ENCODE measurements at places on chromosomes 11 and 22. TPM values are rescaled to one million over a fixed set of nuclear protein-coding genes. Genes with fewer than 3 reads are reported as not detected.

DNA sequence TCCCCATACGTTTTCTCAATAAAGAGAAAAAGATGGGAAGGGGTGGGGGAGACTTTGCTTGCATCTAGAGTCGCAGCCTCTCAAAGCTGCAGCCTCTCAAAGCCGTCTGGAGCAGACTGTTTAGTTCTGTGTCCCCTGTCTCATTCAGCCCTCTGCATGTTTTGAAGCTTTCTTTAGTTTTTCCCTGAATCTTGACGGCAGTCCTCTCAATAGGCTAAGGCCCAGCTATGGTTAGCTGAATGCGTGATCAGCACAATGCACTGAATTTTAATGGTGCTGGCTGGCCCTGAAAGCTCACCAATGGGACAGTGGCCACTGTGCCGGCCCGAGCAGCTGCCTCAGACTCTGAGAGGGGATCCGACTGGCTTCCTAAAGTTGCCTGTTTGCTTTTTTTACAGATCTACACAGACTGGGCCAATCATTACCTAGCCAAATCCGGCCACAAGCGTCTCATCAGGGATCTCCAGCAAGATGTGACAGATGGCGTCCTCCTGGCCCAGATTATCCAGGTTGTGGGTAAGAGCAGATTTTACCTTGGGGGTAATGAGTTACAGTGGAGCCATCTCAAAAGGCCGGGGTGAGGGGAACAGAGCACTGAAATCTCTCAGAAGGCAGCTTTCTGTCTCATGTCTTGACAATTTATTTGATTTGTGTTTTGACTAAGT, 119.6 kb downstream of the NAV2 start:
- DNase-seq = no peak

GRCh38 chr11:66045177-66045639, 3.8 kb downstream of the GAL3ST3 start:
- peak; percentile 65 for DNase-seq

The MRGPRX4 gene
- 0.18 TPM for polyA plus RNA-seq

The SOX6 gene
- 2.0 TPM for polyA plus RNA-seq

The RIMBP3B gene
- polyA plus RNA-seq = not detected

DNA sequence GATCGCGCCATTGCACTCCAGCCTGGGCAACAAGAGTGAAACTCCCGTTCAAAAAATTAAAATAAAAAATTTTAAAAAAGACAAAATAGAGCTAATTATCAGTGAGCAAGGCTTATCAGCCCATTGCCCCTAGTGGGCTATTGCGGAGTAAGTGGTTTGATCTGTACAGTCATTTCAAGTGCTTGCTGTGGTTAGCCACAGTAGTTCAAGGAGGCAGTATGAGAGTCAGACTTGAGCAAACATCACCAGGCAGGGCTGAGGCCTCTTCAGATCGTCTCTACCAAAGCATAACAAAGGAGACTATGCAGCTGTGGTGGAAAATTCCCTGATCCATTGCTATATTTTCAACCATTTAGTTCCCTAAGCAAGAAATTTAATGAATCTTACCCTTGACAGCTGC, 4.3 kb upstream of the SBF2 start:
- DNase-seq = peak; percentile 42

- no peak for DNase-seq
Measured at GRCh38 chr11:65129649-65130441, 4.5 kb downstream of the SYVN1 start.

DNA sequence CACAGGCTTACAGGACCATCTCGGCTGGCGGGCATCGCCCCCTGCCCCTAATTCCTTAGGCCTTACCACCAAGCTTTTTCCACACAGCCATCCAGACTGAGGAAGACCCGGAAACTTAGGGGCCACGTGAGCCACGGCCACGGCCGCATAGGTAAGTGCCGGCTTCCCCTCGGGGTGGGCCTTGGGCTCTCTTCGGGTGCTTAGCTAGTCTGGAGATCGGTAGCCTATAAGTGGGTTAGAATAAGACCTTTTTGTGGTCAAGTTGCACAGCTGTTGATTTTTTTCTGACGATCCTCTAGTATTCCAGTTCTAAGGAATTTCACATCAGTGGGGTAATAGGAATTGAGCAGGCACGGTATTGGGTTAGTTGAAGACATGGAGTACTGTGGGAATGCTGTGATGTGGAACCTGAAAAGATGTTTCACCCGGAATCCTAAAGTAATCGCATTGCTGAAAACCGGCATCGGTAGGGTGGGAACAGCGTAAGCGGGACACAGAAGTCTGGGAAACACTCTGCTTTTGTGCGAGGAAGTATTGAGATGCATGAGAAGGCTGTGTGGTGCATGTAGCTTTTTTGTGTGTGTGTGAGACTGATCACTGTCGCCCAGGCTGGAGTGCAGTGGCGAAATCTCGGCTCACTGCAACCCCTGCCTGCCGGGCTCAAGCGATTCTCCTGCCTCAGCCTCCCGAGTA, 669 bp downstream of the RPL27A start:
- DNase-seq = no peak

The SHANK3 gene
- polyA plus RNA-seq = 6.5 TPM

DNA sequence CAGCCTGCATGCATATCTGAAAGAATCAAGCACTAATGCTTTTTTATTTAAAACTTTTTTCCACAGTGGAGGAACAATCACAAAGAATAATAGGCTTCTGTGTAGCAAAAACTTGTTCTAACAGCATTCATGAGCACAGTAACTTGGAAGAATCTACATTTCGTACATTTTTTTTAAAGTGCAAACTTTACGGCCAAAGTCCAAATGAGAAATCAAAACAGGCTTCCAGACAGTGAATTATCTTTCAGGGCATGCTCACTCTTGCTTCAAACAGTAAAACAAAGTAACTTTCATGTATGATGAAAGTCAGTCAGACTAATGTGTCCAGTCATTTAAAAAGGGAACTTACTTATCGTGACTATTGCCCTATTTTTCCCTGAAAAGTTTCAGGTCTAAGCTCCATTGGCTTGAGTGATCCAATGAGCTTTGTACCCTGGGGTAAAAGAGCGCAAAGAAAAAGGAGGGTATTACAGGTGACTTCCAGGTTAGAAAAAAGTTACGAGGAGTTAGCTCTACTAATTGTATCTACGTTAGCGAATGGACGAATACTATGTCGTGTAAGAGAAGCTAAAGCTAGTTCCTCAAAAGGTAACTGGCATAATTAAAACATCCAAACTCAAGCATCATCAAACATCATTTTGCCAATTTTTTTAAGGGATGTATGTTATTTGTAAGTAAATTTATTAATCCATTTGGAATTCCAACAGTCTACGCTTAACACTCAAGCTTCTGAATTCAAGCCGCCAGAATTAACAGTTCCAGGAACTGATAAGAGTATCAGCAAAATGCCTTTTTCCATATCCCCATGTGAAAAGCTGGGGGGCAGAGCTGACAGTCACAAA, 1.7 kb downstream of the PICALM start:
- DNase-seq = peak; percentile 83

The ENTHD1 gene
- polyA plus RNA-seq = not detected

DNA sequence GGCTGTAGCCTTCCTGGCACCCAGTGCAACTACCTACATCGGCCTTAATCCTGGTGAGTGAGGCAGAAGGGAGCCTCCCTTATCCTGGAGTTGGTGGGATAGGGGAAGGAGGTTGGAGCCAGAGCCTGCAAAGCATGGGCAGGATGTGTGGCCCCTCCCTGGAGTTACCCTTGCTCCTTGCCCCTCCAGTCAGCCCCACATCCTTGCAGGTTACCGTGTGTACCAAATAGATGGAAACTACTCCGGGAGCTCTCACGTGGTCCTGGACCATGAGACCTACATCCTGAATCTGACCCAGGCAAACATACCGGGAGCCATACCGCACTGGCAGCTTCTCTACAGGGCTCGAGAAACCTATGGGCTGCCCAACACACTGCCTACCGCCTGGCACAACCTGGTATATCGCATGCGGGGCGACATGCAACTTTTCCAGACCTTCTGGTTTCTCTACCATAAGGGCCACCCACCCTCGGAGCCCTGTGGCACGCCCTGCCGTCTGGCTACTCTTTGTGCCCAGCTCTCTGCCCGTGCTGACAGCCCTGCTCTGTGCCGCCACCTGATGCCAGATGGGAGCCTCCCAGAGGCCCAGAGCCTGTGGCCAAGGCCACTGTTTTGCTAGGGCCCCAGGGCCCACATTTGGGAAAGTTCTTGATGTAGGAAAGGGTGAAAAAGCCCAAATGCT, 3.9 kb downstream of the SMPD1 start:
- no peak for DNase-seq

The DPAGT1 gene
- 70.7 TPM for polyA plus RNA-seq

The NCF4 gene
- polyA plus RNA-seq = not detected

- DNase-seq = no peak
Measured at GRCh38 chr22:27046603-27047002, 389.2 kb downstream of the MIAT start.

The WDR74 gene
- polyA plus RNA-seq = 77.0 TPM

- no peak for DNase-seq
Measured at GRCh38 chr11:129208863-129209262, 16.7 kb upstream of the ARHGAP32 start.

DNA sequence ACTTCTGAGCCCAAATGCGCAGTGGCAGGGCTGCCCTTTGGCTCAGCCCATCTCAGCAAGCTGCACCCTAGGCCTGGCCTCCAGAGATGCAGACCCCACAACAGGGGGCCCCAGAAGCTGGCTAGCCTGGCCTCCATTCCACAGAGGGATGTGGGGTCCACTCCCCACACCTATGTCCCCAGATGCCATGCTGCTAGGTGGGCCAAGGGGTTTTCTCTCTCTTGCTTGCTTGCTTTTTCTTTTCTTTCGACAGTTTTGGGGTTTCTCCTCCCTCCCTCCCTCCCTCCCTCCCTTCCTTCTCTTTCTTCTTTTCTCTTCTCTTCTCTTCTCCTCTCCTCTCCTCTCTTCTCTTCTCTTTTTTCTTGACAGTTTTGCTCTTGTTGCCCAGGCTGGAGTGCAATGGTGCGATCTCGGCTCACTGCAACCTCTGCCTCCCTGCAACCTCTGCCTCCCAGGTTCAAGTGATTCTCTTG, 9.6 kb downstream of the SCARF2 start:
- DNase-seq = no peak

DNA sequence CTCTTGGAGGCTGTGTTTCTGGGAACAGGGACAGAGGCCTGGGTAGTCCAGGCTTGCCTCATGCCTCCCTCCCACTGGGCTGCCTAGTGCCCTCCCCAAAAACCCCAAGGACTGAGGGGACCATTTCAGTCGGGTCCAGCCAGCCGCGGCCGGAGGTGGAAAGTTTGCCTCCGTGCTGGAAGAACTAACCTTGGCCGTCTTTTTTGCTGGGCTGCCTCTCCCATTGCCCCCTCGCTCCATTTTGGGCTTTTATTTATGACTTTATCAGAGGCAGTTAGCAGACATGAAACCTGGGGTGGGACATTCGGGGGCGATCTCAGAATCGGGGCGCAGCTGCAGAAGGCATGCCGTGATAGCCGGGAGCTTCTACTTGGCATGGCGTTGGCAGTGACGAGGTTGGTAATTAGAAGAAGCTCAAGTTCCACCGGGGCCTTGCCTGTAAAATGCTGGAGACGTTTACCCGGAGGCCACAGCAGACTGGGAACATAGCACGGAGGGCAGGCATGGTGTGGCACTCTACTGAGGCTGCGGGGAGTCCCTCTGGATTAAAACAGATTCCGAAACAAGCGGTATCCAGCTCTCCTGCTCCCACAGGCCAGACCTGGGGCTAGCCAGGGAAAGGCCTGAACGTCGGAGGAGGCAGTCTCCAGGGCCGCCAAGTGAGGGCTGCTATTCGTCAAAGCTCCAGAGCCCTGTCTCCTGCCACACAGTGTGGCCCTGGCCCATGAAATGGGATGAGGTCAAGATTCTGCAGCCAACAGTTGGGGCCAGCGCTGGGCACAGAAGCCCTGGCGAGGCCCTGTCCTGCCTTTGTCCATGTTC, 76.4 kb upstream of the PPARA start:
- DNase-seq = no peak

DNA sequence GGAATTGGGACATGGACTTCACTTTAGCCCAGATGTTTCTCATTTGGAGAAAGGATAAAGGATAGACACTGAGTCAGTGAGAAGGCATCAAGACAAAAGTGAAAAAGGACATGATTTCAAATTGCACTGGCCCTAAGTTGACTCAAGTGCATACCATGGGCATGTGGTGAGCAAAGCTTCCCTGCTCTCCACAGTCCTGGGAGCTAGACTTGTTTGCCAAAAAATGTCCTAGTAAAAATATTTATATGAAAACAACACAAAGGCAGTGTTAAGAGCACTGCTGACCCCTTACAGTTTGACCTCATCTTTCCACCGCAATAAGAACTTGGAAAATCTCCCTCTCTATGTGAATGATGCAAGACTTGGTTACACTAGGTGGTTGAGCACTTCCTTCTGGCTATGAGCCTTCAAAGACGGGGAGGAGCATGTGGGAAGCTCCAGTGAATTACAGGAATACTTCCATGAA, 46.5 kb upstream of the FIBIN start:
- DNase-seq = no peak

The CHRNA10 gene
- polyA plus RNA-seq = 0.44 TPM

The MYOD1 gene
- polyA plus RNA-seq = not detected

The OR6M1 gene
- polyA plus RNA-seq = not detected

The NAT10 gene
- 33.9 TPM for polyA plus RNA-seq

DNA sequence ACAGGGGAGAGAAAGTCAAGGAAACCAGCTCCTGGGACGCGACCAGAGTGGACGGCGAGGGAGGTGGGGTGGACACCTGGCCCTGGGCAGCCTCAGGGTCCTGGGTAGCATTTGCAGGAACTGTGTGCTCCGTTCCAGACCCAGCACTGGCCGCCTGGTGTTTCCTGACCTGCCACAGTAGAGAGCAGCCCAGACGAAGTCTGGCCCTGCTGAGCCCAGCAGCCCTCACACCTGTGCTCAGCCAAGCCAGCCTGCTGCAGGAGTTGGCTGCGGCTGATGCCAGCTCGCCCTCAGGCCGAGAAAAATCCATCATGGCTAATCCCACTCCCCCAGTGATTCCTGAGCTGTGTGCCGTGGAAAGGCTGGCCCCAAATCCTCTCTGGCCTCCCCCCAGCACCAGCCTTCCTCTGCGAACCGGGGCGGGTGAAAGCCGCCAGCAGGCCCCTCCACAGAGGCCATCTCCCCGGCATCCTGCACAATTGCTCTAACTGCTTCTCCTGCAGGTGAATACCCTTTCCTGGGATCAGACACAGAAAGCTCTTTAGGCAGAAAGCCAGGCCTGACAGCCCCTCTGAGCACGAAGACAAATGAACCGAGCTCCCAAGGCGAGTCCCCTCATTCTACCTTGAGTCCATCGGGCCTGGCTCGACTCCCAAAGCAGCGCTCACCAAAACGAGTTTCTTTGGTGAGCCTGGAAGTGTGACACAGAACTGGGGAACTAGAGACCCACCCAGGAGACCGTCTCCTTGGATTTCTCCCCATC, 88.6 kb downstream of the RTL6 start:
- no peak for DNase-seq

Measured in HepG2 (cell line).